Activated gamma-delta T cell treated with anti-CD3 and anti-CD28 coated beads, Interleukin-2, amount 50 U/mL, for 16 hours (primary cell): ENCODE measurements at places on chromosomes 12 and 14.

DNA sequence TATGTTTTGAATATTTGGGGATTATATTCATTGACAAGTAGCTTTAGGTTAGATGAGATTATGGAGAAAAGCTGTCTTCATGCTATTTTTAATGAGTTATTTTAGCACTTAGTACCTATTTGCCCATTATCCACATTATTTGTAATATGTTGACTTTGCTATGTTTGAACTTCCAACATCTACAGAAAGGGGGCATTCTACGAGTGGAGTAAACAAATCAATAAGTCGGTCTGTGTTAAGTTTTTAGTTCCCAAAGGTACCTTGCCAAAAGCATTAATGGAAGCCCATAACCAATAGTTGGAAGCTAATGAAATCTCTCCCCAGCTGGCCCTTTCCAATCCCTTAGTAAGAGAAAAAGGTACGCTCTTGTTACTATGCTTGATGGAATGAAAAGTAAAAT is 250.0 kb upstream of the E2F7 start:
- no peak for DNase-seq

GRCh38 chr12:48601013-48601756 is 31.3 kb upstream of the LALBA start:
- no peak for DNase-seq

GRCh38 chr12:101685092-101685491 is 12.3 kb upstream of the CHPT1 start:
- DNase-seq, result no peak

DNA sequence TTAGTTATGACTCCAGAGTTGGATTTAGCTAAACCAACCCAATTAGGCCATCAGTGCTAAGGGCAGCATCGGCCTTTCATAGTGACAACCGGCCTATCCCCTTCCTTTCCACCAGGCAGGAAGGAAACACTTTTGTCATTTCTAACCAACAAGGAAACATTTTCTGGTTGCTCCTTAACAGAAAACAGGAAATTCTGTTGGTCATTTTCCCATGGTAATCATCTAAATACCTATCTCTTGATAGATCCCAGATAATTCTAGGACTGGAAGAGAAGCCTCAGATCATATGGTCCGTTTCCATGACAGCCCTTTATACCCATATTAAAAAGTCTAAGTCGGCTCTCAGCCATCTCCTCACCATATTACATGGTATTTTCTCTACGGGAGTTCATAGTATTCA is 79.2 kb upstream of the USP44 start:
- DNase-seq, result no peak

- no peak for DNase-seq
Measured at GRCh38 chr12:80697270-80697887, 10.1 kb upstream of the MYF6 start.

GRCh38 chr12:91613223-91613779 is 430.7 kb upstream of the DCN start:
- DNase-seq, result no peak

- no peak for DNase-seq
Measured at GRCh38 chr12:124018539-124018938, 45.5 kb downstream of the ZNF664 start.

DNA sequence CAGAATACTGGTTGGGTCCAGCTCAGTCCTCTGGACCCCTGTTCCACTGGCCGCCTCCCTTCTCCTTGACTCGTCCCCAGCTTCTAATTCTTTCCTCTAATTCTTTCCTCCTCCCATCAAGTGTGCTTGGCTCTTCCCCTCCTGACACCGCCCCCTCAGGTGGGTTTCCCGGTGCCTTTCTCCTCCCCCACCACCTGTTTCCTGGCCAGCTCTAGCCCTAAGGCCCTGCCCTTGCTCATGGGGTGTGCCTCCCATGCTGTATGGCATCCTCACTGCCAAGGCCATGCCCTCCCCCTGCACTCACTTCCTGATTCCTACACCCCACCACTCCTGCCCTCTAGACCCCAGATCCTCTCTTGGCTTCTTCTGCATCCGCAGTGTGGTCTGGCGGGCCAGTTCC is 12.1 kb upstream of the EML1 start:
- DNase-seq, result no peak

DNA sequence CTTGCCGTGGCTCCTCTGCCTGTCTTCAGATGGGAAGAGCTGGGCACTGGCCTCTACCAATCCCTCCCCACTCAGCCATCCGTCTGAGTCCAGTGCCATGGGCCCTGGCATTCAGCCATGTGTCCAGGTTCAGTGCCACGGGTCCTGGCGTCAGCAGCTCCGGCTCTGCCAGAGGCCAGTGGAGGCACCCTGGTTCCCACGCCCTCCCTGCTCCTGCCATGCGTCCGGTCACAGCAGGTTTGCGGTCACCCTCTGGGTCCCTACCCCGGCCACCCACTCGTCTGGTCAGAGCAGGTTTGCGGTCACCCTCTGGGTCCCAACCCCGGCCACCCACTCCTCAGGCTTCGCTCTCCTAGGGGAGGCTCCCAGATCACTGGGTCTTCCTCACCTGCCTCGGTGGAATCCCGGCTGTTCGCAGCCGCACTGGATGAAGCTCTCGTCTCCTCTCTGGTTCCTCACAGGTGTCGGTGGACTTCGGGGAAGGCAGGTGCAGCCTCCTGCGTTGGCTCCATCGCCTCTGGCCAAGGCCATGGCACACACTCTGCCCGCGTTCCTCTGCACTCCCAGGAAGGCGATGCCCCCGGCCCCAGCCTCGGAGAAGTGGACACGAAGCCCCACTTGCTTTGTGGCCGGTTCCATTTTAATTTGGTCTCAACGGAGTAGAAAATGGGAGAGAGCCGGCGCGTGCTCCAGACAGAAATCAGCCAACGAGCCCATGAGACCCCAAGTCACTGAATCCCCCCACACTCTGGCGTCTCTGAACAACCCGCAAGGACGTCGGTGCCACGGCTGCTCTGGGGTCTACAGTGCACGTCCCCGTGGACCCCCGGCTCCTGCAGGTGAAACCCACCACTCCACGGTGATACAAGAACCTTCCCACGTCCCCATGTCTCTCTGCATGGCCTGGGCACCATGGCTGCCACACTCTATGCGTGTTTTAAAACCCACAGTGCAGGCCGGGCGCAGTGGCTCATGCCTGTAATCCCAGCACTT is 47.8 kb upstream of the FBRSL1 start:
- no peak for DNase-seq

GRCh38 chr14:68215629-68216028 is 396.1 kb downstream of the RAD51B start:
- no peak for DNase-seq

DNA sequence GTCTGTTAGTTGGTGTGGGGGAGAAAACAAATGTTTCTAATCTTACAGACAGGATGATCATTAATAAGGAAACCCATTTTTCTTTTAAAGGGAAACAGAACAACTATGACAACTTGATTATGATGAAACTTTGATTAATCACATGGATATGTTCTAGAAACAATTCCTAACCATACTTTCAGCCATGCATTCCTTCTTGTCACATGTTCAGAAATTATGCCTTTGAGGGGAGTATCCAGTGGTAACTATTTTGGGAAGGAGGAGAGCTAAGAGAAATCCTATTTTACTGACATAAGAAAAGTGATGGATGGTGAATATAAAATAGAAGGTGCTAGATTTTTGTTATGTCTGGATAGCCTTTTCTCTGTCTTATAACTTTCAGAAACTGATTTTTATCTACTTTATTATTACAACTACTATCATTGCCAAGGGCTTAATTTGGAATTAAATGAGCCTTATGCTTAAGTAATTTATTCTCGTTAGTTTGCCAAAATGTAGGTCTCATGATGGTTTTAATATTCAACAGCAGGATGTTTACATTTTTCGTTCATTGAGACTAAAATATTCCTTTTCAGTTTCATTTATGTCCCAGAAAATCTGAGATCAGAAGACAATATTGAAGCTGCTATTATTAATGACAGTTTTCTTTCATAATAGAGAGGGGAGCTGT is 200.1 kb downstream of the TMTC2 start:
- no peak for DNase-seq

GRCh38 chr14:70642303-70643235 is 853 bp downstream of the TTC9 start:
- no peak for DNase-seq

- no peak for DNase-seq
Measured at GRCh38 chr12:71135812-71136176, 22.0 kb downstream of the TSPAN8 start.

DNA sequence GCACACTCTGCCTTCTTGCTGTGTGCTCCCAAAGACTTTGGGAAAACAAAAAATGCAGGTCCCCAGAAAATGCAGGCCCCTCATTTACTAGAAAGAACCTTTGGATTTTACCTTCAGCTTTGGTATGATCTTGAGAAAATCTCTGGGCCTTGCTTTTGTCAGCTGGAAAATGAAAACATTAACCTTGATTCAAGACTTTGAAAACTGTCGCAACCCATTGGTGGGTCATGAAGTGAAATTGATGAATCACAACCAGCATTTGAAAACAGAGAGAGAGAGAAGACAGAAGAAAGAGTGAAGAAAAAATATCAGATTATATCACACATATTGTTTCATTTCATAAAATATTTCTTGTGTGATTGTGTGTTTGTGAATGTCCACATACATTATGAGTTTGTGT is 322.5 kb downstream of the ZFP36L1 start:
- DNase-seq, result no peak

DNA sequence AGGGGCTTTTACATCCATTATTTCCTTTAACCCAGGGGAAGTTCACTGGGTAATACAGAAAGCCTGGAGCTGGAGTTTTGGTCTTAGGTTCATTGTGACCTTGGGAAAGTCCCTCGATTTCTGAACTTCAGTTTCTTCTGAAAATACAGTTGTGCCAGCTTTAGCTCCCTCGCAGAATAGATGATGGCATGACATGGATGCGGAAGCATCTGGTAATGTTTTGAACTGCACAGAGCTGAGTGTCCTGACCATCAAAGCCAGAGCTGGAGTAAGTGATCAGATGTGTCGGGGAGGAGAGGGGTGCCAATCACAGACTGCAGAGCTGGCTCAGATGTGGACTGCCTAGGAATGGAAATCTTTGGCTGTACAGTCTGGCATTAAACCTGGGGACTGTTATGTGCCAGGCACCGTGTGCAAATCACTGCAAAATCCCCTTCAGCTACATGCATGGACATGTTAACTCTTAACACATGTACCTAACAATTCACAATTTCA is 180.9 kb downstream of the ETV6 start:
- DNase-seq, result no peak

DNA sequence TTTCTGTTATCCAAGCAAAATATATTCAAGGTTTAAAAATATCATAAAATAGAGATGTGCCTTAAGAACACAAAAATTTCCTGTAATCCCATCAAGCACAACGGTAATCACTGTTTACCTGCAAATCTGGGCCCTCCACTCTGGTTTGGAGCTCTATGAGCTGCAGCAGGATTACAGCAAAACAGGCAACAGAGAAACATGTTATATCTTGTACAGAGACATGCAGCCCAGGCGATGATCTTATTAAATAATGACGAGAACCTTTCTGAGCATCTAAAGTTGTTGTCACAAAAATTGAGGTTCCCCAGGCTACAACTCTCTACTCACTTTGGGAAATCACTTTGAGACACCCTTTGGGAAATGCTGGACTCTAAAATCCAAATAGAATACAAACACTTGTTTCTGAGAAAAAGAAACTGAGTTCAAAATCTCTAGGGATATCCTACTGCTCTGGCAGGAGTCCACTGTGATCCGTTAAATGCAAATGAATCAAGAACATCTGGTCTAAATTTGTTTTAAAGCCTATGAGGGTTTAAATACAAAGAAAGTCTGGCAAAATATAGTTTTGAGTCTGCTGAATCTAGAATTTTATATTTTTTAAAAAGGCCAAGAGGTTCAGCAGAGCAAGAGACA is 36.3 kb downstream of the STON2 start:
- DNase-seq, result no peak

GRCh38 chr12:98173773-98174427 is 341.5 kb upstream of the TMPO start:
- DNase-seq, result no peak

DNA sequence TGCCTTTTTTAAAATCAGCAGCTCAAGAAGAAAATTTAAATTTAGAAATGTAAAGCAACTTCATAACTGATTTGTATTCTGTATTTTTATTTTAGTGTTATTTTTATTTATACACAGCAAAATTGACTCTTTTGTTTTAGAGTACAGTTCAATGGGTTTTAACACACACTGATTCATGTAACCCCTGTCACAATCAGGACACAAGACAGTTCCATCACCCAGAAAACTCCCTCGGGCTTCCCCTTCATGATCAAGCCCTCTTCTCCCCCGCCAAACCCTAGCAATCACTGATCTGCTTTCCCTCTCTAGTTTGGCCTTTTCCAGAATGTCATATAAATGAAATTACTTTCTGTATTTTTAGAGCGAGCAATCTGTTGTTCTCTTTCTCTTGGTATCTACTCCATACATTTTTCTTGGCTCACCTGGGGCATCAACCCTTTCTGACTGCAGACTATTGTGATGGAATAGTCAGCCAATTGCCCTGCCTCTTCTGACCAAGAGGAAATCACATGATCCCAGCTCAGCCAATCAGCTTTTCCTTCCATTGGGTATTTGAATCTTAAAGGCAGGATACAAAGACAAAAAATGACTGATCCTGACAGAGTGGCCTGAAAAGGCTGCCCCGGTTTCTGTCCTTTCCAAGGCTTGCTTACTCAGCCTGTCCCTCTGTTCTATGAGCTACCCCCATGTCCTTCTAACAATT is 5.3 kb downstream of the SLC5A8 start:
- DNase-seq, result no peak

DNA sequence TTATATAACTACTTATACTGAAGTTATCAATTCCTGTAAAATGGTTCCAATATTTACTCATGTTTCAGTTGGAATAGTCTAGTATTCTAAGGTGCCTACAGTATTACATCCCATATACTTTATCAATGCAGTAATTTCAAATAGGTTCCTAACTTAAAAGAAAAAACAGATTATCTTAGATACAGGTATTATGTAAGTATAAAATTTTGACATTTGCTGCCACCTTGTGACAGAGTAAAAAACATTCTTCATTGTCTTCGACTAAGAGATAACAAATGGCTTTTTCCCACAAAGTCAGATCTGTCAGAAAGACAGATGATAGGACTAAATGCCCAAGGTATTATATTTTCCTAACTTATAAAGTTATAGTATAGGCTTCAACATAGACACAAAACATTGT is 78.7 kb downstream of the TXNDC16 start:
- DNase-seq, result no peak

GRCh38 chr14:91374879-91375702 is 42.5 kb downstream of the CCDC88C start:
- no peak for DNase-seq

- no peak for DNase-seq
Measured at GRCh38 chr12:116443821-116444589, 115.2 kb upstream of the MAP1LC3B2 start.

DNA sequence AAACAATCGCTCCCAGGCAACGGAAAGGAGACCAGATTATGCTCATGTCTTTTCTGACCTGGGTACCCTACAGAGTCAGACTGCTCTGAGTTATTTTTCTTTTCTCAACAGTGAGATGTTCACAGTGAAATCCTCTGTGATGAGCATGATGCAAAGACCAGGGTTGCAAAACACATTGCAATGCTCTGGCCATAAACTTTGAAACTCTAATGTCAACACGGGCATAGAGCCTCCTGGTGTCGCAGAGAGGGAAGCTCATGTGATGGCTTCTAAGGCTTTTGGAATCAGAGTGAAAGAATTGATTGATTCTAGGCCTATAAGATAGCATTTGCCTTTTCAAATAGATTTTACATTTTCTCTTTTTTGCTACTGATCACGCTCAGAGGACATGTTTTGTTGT is 193.4 kb downstream of the RASSF9 start:
- DNase-seq, result no peak
